Activated T-cell treated with anti-CD3 and anti-CD28 coated beads, Interleukin-2, amount 50 U/mL, for 4 hours (primary cell): ENCODE measurements at places on chromosomes 11 and 22.

DNA sequence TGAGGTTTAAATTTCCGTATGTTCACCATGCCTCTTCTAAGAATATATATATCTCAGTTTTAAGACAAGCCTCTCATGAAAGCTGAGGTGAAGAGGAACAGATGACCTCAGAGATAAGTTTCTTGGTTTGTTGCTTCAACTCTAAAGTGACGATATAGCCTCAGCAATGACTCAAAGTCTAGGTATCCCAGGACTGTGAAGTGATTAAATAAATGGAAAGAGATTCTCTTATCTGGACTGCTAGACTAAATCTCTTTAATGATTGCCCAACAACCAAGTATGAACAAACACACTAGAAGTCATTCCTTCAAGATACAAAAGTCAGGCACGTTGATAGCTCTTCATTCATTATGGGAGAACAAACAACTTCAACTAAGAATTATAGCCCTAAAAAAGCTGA lies 15.3 kb downstream of the CADM1 start:
- DNase-seq: no peak

- DNase-seq: no peak
These were observed 3.9 kb downstream of the PRDM11 start for GRCh38 chr11:45150301-45150700.

DNA sequence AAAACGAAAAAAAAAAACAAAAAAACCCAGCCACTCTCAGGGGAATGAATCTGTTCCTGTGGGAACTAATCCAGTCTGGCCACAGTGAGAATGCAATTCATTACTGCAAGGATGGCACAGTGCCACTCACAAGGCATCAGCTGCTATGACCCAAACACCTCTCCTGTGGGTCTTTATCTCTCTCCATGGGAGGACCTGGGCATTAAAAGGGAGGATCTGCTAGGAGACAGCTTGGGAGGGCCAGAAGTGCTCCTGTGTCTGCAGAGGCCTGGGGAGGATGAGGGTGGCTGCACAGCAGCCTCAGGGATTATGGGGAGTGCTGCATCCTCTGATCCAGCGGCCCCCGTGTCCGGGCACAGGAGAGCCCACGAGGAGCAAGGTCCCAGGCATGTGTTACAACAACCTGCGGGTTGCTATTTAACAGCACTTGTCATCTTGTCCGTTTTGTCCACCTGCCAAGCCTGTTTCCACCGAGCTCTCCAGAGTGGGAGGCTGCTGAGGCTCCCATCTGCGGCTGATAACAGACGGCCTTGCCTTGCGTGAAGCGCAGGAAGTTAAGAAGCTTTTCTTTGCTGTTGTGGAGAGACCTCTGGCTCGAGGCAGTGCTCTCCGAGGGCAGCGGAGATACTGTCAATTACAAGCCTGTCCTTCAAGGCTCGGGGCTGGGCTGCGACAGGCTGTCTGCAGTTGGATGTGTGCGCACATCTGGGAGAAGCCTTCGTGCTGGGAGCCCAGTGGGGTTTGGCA lies 97.7 kb downstream of the NXPE2 start:
- DNase-seq: no peak

GRCh38 chr11:66012946-66013761 lies 1.3 kb downstream of the CST6 start:
- DNase-seq: no peak

DNA sequence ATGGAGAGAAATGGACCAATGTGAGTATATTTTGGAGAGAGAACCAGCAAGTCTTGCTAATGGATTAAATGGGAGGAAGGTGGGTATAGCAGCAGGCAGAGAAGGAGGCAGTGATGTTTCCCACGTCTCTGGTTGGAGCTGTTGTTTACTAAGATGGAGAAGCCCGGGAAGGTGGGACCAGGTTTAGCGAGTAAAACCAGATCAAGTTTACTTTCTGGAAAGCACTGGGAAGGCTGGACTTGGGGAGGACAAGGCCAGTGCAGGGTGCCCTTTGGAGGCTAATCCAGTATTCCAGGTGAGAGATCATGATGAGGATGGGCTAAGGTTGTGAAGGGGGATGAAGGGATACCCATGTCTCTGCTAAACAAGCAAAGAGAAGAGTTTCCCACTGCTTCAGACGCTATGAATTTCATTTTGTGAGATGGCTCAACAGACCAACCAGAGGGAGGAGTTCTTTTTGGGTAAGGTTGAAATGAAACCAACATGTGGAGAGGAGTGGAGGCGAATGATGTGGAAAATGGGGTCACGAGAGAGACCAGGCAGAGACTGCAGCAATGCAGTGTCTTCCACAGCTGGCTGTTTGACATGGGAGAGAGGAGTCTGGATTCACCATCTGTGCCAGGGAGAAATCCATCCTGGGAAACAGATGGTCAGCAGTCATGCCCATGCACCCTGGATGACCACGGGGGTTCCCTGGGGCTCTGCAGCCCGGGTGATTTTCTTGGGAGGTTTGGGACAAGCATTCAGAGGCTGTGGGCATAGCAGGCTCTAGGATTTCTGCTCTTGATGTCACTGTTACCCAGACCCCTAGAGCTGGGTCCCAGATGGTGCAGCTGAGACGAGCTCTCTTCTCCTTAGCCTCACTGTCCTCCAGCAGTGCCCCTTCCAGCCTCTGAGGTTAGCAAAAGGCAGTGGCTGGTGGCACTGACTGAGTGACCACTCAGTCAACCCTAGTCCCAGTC lies 24.9 kb downstream of the COMMD9 start:
- no peak for DNase-seq

- DNase-seq: no peak
These were observed 11.6 kb downstream of the IL2RB start for GRCh38 chr22:37137903-37138665.

DNA sequence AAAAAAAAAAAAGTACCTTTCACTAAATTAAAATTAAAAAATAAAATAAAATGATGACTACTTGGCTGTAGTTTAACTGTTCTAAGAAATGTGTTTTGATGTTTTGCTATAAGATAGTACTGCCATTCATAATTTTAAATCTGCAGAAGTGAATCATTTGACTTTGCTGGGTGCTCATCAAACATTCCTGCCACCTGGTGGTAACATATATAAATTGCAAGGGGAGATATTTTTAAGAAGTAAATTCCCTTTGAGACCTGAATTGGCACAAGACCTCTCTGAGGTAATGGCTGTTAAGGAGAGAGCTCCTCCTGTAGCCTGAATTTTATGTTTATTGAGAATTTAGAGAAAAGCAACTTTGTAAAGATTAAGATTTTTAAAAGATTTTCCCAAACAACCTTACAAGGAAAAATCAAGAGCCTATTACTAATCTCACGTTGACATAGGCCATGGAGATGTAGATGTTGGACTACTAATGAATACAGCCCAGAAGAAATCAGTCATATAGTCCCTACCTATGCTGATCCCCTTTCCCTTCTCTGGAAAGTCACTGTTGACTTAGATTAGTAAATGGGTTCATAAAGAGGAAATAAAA lies 11.9 kb upstream of the NARS2 start:
- no peak for DNase-seq

- no peak for DNase-seq
These were observed 32.9 kb upstream of the HORMAD2 start for GRCh38 chr22:30047364-30047738.

DNA sequence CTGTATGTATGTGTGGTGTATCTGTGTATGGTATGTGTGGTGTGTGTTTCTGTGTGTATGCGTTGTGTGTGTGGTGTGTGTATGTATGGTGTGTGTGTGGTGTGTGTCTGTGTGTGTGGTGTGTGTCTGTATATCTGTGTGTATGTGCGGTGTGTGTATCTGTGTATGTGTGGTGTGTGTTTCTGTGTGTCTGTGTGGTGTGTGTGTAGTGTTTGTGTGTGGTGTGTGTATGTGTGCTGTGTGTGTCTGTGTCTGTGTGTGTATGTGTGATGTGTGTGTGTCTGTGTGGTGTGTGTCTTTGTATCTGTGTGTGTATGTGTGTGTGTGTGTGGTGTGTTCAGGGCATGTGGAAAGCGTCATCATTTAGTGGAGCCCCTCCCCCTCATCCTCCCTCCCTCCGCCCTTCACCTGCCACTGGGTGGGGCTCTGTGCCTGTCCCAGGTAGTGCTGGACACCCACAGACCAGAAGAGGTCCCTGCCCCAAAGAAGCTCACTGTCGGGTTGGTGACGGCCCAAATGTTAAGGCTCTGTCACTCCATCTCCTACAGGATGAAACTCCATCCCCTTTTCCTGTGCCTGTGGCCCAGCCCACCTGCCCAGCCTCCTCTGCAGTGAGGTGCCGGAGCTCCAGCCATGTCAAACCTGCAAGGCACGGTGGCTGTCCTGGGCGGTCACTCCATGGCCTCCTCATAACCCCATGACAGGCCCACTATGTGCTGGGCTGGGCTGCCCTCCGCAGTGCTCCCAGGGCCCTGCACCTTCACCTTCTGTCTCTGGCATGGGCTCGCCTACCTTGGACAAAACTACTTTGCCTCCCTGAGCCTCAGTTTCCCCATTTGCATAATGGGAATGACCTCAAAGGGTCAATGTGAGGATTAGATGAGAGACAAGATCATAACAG lies 23.4 kb upstream of the SHISAL1 start:
- DNase-seq: no peak

DNA sequence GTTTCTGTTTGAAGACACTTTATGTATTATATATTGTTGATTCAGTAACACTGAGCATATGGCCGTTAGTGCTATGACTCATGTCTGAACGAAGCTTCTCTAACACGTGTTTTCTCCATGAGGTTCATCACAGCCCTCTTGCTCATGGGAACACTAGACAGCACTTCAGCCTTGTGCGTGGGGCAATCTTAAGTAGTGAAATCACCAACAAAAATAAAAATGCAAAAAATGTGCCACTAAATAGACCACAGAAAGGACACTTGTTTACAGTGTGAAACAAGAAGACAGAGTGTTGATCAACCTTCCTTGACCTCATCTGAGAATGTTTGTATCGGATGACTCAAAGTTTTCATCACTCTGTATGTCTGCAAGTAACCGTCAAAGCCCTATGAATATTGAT lies 94.5 kb downstream of the FDX1 start:
- DNase-seq: no peak

- no peak for DNase-seq
These were observed 510.0 kb downstream of the INSC start for GRCh38 chr11:15624701-15625100.

GRCh38 chr11:113015098-113015455 lies 53.9 kb downstream of the NCAM1 start:
- no peak for DNase-seq

- DNase-seq: no peak
These were observed 2.1 kb upstream of the PTPRCAP start for GRCh38 chr11:67439321-67440228.

DNA sequence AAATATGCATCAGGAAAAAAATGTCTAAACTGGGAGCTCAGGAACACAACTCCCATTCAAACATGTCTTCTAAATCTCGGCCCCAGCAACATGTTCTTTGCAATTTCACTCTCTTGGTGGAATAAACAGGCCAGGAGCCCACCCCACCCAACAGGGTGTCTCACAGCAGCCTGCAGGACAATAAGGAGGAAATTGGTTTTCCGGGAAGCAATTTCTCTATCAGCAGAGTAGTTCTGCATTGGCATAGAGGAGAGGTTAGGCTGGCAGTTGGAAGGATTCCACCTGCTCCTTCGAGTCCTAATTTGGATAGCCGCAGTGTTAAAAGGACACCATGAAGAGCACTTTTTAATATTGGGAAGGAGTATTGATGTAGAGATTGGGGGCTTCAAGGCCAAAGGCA lies 55.9 kb upstream of the BARX2 start:
- no peak for DNase-seq

GRCh38 chr11:108662700-108663099 lies 2.2 kb upstream of the DDX10 start:
- DNase-seq: no peak

DNA sequence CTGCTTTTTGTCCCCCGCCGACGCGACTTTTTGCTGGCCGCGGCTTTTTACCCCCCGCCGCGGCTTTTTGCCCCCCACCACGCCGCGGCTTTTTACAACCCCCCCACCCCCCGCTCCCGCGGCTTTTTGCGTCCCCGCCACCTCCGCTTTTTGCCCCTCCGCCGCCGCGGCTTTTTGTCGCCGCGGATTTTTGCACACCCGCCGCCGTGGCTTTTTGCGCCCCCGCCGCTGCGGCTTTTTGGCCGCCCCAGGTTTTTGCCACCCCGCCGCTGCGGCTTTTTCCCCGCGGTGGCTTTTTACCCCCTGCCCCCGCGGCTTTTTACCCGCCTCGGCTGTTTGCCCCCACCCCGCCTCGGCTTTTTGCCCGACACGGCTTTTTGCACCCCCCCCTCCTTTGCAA lies 205.5 kb downstream of the CCT8L2 start:
- no peak for DNase-seq

GRCh38 chr11:86746514-86746913 lies 53.8 kb upstream of the PRSS23 start:
- no peak for DNase-seq

DNA sequence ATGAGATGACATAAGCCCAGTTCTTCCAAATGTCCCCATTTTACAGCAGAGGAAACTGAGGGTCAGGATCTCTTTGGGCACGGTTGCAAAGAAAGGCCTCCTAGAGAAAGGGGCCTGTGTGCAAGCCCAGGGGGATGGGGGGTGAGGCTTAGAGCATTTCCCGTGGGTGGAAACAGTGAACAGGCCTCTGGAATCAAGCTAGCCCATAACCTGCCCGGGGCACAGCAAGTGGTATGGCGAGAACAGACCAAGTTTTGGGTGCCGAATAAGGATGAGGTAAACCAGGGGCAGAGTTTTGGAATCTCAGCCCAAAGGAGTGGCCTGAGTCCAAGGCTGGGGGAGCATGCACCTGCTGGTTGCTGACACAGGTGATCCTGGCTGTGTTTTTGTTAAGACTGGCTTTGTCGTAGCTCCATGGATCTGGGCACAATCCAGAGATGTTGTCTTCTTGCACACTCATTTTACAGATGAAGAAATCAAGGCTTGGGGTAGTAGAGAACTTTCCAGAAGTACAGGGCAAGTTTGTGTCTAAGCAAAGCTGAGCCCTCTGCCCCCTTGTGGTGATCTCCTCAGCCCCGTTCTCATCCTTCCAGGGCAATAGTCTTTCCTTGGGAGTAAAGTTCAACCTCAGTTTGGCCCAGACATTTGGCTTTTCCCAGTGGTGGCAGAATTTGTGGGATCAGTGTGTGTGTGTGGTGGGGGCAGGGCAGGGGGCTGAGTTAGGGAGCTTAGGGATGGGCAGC lies 53.5 kb upstream of the MYEOV start:
- DNase-seq: no peak

DNA sequence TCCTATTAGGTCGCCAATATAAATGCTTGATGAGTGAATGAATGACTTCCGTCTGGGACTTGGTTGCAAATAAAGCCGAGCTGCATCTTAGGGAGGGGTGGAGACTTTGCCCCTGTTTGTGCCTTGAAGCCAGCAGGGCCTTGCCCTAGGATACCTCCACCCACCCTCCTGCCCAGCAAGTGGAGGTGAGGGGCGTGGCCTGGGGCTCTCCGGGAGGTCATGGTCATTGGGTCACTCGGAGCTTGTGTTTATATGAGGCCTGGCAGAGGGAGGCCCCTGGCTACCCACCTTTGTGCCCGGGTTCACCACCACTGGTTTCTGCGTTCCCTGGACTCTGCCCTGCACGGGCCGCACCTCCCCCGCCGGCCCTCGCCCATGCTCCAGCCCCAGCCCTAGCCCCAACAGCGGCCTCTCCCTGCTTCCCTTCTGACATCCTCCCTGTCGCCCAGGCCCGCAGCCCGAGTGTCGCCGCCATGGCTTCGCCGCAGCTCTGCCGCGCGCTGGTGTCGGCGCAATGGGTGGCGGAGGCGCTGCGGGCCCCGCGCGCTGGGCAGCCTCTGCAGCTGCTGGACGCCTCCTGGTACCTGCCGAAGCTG lies 4.3 kb downstream of the MPST start:
- DNase-seq: no peak
